Stimulated activated CD8-positive, alpha-beta memory T cell treated with anti-CD3 and anti-CD28 coated beads, Interleukin-7, amount 100 ng/mL, for 4 hours (primary cell): ENCODE measurements at places on chromosomes 3 and 15.

- DNase-seq = no peak
Observed at GRCh38 chr3:71092665-71093064, 490.9 kb downstream of the FOXP1 start.

GRCh38 chr3:66603151-66603611 lies 102.4 kb upstream of the LRIG1 start:
- no peak for DNase-seq

DNA sequence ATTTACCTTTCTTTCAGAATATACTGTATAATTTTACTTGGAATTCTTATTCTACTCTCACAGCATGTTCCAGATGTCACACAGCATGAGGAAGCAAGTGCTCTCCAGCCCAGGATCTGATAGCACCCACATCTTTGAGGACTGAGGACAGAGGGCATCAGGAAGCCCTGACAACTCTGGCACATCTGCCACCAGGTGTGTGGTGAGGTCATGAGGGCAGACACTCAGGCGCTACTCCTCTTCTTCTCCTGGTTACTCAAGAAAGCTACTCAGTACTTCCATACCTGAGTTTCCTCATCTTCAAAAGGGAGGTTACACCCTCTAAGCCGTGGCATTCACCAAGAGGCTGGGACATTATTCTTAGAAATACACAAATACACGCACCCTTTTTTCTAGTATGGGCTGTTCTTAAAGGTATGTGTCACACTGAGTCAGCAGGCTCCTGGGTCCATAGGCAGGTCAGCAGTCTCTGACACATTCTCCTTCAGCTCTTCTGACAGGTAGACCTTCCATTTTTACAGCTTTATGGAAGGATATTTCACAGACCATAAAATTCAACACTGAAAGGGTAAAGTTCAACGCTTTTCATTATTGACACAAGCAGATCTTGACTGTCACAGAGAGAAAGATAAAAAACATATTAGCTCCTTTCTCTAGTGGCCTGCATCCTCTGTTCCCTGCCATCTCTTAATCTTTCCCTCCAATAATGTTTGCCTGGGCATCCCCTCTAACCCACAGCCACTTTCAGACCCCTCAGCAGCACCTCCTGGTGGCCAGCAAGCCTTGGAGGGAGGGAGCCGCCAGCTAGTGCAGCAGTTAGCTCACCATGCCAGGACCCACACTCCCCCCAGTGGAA lies 103.2 kb upstream of the TJP1 start:
- DNase-seq = no peak

DNA sequence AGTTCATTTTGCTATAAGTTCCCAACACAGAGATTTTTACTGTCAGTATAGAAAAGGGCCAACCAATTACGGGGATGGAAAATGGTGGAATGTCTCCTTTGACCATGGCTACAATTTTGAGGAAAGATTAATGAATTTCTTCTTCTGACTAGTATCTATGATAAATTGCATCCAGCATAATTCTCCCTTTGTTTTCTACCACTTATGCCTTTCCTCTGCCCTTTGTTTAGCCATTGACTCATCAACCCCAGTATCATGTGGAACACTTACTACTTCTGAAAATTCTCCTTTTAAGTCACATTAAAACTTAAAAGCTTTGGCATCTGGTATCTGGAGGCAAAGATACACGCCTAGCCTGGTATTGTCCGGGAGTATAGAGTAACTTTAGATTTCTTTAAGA lies 92.9 kb upstream of the CADPS start:
- no peak for DNase-seq

DNA sequence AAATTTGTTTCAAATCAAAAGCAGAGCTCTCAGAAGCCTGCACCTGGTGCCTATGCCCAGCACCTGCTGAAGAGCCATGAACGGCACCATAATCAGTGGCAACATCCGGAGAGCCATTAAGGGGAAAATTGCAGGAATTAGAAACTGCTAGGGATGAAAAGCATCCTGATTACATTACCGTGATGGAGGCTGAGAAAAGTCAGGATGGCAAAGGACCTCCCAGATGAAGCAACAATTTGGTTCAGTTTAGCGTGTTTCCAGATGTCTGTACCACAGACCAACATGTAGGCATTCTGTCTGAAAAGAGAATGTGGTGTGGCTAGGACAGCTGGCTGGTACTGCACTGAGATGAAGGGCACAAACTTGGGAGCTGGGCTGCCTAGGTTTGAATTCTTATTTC lies 106.1 kb downstream of the EOMES start:
- DNase-seq = no peak
